ENCODE measurements at places on chromosomes 12 and 14. TPM values are rescaled to one million over a fixed set of nuclear protein-coding genes. Genes with fewer than 3 reads are reported as not detected.

Gene NEUROD4
- not detected for total RNA-seq

Gene BICD1
- total RNA-seq, result 40.0 TPM

Gene TTLL5
- total RNA-seq, result 23.5 TPM

Gene KRT79
- total RNA-seq, result not detected

- H3K27me3 ChIP-seq, result no peaks in the 10 kb centered on the region
- no peak for DNase-seq
- H3K36me3 ChIP-seq, result peaks cover 32% of the 10 kb centered on the region
These were observed 28.0 kb downstream of the CEP290 start for GRCh38 chr12:88113871-88114270.

DNA sequence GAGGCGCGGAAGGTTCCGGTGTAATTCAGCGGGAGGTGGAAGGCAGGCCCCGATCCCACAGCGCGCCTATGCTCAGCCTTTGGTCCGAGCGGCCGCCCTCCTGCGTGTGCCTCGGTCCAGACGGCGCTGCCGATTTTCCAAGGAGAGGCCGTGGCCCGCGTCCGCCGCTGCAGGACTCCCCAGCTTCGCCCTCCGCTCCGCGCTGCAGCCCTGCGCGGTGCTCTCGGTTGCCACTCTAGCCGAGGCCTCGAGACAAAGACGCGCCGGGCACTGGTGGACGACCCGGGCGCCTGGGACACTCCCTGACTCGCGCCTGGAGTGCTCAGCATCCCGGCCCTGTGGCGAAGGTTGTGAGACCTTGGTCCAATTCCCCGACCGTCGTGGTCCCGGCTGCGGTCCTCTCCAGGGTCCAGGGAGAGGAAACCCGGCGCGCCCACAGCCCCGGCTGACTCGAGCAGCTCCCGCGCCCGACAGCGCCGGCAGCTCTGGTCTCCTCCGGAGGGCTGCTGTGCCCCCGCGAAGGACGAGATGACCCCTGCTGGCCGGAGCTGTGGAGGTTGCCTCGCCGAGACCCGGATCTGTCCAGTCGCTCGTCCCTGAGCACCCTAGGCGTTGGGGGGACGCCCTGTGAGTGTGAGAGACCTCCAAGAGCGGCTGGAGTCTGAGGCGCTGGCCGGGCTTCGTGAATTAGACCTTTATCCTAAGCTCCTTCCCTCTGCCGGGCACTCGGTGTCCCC is 6.5 kb downstream of the HOXC12 start:
- H3K4me1 ChIP-seq, result peaks cover 68% of the 10 kb centered on the region
- peaks cover 4% of the 10 kb centered on the region for H3K36me3 ChIP-seq
- DNase-seq, result no peak
- H3K27ac ChIP-seq, result 0 out of 2 replicates have a peak overlapping the region, but pooled peaks have one; percentile 39
- H3K4me3 ChIP-seq, result no peak overlapping the region
- no peaks in the 10 kb centered on the region for H3K27me3 ChIP-seq

GRCh38 chr12:94602024-94602423 is 48.3 kb downstream of the TMCC3 start:
- no peaks in the 10 kb centered on the region for H3K36me3 ChIP-seq
- H3K4me1 ChIP-seq, result no peaks in the 10 kb centered on the region
- H3K4me3 ChIP-seq, result no peak overlapping the region

GRCh38 chr14:79475887-79476532 is 735.3 kb downstream of the DIO2 start:
- H3K36me3 ChIP-seq, result no peaks in the 10 kb centered on the region
- H3K27me3 ChIP-seq, result no peaks in the 10 kb centered on the region
- no peak overlapping the region for H3K4me3 ChIP-seq
- DNase-seq, result no peak
- no peak overlapping the region for H3K27ac ChIP-seq

- H3K27ac ChIP-seq, result no peak overlapping the region
- DNase-seq, result no peak
- H3K27me3 ChIP-seq, result no peaks in the 10 kb centered on the region
- H3K4me1 ChIP-seq, result no peaks in the 10 kb centered on the region
- H3K36me3 ChIP-seq, result no peaks in the 10 kb centered on the region
These were observed 33.0 kb downstream of the SRRM4 start for GRCh38 chr12:119014368-119014767.

DNA sequence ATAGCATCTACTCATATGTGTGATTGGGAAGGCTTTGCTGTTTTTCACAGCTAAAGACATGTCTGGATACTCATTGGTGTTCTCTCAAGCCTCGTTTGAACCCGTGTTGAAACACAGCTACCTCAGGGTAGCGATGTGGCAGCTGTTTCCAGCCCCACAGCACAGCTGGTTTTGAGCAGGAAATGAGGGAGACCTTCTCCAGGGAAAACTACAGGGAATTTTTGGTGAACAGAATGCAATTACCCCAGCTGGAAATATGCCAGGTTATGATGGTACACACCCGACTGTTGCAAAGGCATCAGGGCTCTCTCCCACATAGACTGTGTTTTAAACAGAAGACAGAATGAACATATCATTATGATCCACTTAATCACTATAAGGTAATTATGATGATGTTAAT is 828.9 kb downstream of the VRK1 start:
- no peak overlapping the region for H3K27ac ChIP-seq
- no peak for DNase-seq
- H3K36me3 ChIP-seq, result no peaks in the 10 kb centered on the region
- no peaks in the 10 kb centered on the region for H3K27me3 ChIP-seq
- H3K4me1 ChIP-seq, result no peaks in the 10 kb centered on the region

GRCh38 chr14:72717220-72717619 is 176.7 kb downstream of the DPF3 start:
- DNase-seq, result no peak
- no peak overlapping the region for H3K4me3 ChIP-seq
- no peak overlapping the region for H3K27ac ChIP-seq
- H3K4me1 ChIP-seq, result no peaks in the 10 kb centered on the region
- H3K36me3 ChIP-seq, result no peaks in the 10 kb centered on the region

All from Panc1 (cell line).